Tibial nerve (tissue), 4 donors: ENCODE measurements at places on chromosomes 5 and 9.

GRCh38 chr5:21889581-21889980 lies 963.6 kb downstream of the CDH12 start:
- H3K4me3 ChIP-seq = no peak overlapping the region
- H3K27me3 ChIP-seq = no peaks in the 10 kb centered on the region
- H3K36me3 ChIP-seq = no peaks in the 10 kb centered on the region
- DNase-seq = no peak

DNA sequence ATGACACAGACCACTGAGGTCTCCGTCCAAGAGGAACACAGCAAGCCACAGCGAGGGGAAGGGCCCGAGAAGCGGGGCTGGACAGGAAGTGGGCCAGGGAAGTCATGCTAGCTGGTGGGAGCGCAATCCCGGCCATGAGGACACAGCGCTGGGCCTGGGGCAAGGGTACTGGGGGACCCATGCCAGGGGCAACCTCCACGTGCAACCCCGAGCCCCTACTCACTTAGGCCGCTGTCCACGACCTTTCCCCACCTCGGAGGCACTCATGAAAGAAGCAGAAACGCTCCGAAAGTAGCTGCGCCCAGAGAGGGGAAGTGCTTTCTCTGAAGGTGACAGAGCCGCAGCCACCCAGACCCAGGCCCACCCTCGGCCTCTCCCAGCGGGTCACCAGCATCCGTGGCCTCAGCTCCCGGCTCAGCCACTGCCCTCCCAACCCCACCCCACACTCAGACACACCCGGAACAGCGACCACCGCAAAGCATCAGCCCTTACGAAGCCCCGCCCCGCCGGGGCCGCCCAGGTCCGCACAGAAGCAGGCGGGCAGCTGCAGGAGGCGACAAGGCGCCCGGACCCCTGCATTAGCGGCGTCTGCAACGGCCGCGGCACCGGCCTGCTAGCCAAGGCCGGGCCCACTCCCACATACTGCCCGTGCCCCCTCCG lies 782 bp downstream of the BICD2 start:
- H3K36me3 ChIP-seq = no peaks in the 10 kb centered on the region
- DNase-seq = no peak
- peak overlapping the region; percentile 89 for H3K4me3 ChIP-seq
- H3K4me1 ChIP-seq = peaks cover 56% of the 10 kb centered on the region

DNA sequence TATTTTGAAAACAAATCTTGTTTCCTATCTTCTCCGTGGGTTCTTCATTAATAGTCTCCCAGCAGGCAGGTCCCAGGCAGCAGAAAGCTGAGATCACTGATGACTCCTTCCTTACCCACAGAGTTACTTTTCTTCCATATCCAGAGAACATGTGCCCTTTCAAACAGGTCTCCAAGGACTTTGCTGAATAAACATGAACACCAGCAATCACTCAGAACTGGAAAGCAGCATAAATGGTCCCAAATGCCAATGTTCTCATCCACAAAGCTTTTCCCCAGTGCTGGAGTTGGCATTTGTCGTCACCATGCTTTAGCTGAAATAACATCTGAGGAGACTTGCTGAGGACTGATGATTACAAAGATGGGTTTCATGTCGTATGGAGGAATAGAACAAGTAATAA lies 134.0 kb downstream of the YIPF5 start:
- no peaks in the 10 kb centered on the region for H3K27me3 ChIP-seq
- no peaks in the 10 kb centered on the region for H3K36me3 ChIP-seq
- H3K27ac ChIP-seq = no peak overlapping the region
- no peaks in the 10 kb centered on the region for H3K4me1 ChIP-seq
- no peak overlapping the region for H3K4me3 ChIP-seq

DNA sequence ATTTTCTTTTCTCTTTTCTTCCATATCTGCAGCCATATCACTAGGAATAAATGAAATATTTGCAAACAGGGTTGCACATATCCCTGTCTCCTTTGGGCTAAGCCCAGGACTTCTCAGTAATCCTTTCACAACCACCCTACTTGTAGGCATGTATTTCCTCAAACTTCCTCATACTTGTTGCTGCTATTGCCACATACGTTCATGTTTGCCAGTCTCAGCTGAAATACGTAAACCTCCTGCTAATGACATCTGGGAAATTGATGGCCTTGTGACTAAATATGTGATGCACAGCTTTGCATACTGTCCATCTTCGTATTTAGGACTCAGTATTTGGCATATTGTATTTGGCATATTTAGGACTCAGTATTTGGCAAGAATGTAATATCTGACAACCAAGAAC lies 224.6 kb downstream of the PLK2 start:
- H3K27ac ChIP-seq = no peak overlapping the region
- no peaks in the 10 kb centered on the region for H3K4me1 ChIP-seq
- no peak for DNase-seq
- H3K36me3 ChIP-seq = no peaks in the 10 kb centered on the region
- no peak overlapping the region for H3K4me3 ChIP-seq

GRCh38 chr9:125620216-125620615 lies 86.8 kb downstream of the MAPKAP1 start:
- no peaks in the 10 kb centered on the region for H3K36me3 ChIP-seq
- no peak overlapping the region for H3K27ac ChIP-seq
- H3K4me3 ChIP-seq = no peak overlapping the region

GRCh38 chr5:3778945-3779344 lies 183.3 kb downstream of the IRX1 start:
- no peaks in the 10 kb centered on the region for H3K4me1 ChIP-seq
- no peak overlapping the region for H3K4me3 ChIP-seq
- H3K36me3 ChIP-seq = no peaks in the 10 kb centered on the region
- DNase-seq = no peak
- H3K27ac ChIP-seq = no peak overlapping the region

GRCh38 chr5:135376961-135377624 lies 21.9 kb downstream of the MACROH2A1 start:
- no peaks in the 10 kb centered on the region for H3K27me3 ChIP-seq
- DNase-seq = no peak
- no peak overlapping the region for H3K27ac ChIP-seq
- H3K36me3 ChIP-seq = no peaks in the 10 kb centered on the region
- H3K4me1 ChIP-seq = peaks cover 43% of the 10 kb centered on the region
